ENCODE measurements at places on chromosomes 2 and 18.

- no peak for DNase-seq
Observed at GRCh38 chr18:49335677-49336076, 124.8 kb downstream of the DYM start.

- no peak for DNase-seq
Observed at GRCh38 chr2:49812730-49813129, 658.4 kb upstream of the FSHR start.

DNA sequence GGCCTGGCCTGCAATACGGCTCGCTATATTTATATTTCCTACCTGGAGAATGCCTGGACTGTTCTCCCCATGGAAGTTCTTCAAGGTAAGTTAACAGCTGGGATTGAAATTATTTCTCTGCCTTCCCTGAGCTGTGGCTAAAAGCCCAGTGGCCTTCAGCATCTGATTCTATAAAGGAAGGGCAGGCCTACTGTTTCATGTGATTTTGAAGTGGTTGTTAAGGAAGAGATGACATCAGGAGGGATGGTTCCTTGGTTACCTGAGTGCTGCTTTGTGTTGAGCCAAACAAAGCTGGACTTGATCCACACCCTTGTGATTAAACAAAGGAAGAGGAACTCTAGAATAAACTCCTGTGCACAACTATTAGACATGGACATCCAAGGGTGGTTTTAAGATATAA is 61.6 kb downstream of the MFSD6 start:
- no peak for DNase-seq

GRCh38 chr2:69717861-69718273 is 24.1 kb upstream of the ANXA4 start:
- no peak for DNase-seq

DNA sequence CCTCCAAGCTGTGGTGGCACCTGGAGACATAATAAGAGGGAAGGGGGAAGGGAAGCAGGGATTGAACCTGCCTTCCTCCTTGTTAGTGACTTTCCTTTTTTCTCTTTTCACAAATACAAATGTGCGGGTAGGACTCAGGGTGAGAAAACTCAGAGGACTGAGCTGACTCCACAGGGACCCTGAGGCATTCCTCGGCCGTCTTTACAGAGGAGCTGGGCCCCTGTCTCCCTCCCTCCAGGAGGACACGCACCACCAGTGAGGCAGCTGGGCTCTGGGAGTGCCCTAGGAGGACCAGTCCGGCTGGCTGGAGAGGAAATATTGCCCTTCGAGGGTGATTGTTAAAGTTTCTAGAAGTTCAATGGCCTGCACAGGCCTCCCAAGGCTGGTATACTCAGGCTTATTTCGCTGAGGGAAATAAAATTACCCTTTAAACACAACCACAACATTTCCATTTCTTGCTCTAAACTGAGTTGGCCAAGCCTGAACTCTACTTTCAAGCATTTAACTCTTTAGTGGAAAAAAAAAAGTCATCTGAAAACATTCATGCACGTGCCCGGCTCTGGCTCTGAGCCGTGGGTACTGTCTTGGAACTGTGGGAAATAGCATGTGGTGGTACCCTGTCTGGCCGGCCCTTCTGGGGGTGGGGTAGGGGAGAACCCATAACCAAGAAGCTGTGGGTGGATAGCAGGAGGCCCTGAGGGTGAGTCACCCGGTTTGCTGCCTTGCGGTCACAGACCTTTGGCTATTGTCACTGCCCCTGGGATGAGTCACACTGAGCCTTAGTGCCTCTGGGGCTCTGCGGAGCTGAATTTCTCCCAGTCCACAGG is 116.0 kb downstream of the COPS8 start:
- DNase-seq, result no peak

GRCh38 chr2:46309052-46309953 is 12.1 kb downstream of the EPAS1 start:
- DNase-seq, result no peak

GRCh38 chr2:33134791-33135560 is 188.2 kb downstream of the LTBP1 start:
- DNase-seq, result no peak

DNA sequence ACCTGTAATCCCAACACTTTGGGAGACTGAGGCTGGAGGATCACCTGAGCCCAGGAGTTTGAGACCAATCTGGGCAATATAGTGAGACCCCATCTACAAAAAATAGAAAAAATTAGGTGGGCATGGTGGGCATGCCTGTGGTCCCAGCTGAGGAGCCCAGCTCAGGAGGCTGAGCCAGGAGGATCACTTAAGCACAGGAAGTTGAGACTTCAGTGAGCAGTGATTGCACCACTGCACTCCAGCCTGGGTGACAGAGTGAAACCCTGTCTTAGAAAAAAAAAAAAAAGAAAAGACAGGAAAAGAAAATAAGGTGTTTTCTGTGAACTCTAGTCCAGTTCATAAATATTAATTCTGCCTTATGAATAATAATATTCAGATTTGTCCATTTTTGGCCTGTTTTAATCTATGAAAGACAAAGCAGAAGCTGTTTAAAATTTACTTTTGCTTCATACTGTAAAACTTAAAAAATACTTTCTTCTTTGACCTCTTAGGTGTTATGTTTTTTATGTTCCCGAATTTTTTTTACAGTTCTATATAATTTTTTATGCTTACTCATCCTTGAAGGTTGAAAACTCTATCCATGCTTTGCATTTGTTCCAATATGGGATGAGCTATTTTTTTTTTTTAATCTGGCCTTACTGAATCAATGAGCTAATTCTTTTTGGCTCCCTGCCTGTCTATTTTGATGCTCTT is 8.4 kb upstream of the ANXA4 start:
- DNase-seq, result no peak

DNA sequence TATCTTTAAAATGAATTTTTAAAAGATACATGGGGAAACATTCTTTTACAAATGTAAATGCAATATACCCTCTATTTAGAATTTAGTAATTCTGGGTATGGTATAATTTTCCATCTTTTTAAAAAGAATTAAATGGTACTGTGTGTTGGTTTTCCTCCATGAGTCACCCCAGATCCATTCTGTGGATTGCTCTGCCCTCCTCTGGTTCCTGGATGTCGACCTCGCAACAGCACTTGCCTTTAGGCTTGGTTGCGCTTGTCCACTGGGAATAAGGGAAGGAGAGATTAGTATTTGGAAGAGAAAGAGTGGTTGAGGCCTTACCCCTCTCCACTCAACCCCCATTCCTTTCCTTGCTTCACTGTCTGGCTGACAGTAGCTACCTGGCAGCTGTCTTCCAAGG is 90.4 kb downstream of the FTCDNL1 start:
- no peak for DNase-seq

- peak; percentile 39 for DNase-seq
Observed at GRCh38 chr18:63342206-63342605, 22.6 kb upstream of the BCL2 start.

- DNase-seq, result no peak
Observed at GRCh38 chr18:493986-494983, 6.2 kb downstream of the COLEC12 start.

- DNase-seq, result no peak
Observed at GRCh38 chr2:236393101-236393500, 128.9 kb upstream of the ASB18 start.

DNA sequence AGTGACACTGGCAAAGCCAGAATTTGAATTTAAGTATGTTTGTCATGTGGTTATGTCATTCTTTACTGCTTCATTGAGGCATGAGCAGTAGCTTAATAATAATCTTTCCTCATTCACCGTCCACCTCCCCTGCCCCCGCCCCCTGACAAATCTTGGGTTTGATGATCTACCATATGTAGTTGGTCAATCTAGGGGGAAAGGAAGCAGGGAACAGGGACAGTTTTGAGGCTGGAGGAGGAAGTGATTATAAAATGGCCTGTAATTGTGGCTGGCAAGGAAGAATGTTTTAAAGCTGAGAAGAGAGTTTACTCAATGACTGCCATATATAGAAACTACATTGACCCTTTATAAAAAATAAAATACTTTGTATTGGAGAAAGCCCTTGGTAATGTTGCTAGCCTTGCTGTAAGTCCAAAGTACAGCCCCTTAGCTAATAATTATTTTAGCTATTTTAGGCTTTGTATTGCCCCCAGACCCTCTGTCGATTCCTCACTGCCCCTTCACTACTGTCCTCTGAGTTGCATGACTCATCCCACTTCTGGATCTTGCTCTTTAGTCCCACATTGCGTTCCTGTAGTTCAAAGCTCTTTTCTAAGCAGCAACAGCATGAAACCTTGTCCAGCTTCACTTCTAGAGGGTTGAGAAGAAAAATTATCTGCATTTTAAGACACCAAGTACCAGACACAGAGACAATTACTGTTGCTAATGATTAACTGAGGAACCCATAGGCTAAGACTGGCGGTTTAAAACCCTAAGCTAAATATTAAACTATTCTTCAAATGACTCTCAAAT is 38.4 kb downstream of the PELI1 start:
- DNase-seq, result no peak

- no peak for DNase-seq
Observed at GRCh38 chr2:172976116-172976515, 99.5 kb upstream of the MAP3K20 start.

- no peak for DNase-seq
Observed at GRCh38 chr2:233413046-233413445, 58.8 kb downstream of the DGKD start.

DNA sequence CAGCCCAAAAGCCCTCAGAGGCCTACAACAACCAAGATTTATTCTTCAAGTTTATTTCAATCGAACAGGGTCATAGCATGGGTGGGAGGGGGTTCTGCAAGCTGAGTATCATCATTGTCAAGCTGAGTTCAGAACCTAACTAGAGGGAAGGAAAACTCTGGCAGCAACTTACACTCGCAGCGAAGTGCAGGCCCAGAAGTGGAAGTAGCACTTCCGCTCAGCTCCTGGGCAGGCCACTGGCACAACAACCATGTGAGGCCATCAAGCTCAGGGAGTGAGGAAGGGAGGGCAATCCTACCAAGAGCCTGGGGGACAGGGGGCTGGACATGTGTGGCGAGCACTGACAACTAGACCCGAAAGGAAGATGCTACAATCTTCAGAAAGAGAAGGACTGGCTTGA is 4.8 kb downstream of the UXS1 start:
- no peak for DNase-seq

DNA sequence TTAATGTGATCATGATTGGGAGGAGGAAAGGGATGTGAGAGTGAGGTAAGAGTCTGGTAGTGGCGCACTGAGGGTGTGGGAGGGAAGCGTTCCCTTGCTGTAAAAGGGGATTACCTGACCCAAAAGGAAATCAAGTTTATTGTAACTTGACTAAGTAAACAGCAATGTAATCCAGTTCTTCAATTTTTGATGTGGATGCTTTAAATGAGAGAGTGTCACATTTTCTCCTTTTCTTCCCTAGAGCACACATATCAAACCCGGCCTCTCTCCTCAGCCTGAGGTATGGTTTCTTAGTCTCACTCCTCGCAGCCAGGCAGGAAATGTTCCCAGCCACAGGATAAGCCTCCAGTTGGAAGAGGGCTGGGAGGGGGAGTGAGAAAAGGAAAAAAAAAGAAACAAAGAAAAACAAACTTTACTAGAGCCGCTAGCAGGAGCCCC is 688 bp upstream of the ARHGAP28 start:
- no peak for DNase-seq

DNA sequence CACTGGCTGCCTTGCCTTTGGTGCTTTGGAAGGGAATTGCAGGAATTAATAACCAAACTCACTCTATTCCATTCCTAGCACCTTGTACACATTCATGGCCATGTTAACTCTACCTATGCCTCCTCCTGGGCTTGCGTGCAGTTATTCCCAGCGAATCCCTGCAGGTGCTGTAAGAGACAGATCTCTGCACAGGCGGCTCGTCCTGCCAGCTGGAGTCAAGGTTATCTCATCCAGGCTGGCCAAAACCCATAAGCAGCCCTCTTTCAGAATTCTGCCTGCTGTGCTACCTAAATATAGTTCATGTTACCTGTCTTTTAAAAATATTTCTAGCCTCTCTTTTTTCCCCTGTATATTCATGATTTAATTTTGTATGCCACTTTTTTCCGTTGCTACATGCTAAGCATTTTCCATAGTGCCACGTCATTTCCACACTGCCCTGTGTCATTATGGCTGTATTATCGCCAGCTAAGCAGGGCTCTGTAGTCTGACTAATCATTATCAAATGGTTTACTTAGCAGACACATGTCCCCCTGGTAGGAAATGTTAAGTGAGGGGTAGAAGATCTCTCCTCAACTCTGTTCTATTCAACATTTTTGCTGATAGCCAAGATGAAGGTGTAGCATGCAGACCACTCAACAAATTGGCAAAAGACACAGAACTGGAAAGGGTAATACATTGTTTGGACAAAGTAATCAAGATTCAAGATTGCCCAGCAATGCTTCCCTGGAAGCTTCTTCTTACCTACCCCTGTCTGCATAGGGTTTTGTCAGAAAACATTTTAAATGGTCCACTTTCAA is 79.7 kb upstream of the TAF1B start:
- DNase-seq, result no peak

- DNase-seq, result no peak
Observed at GRCh38 chr2:71423817-71424420, 29.4 kb upstream of the DYSF start.

DNA sequence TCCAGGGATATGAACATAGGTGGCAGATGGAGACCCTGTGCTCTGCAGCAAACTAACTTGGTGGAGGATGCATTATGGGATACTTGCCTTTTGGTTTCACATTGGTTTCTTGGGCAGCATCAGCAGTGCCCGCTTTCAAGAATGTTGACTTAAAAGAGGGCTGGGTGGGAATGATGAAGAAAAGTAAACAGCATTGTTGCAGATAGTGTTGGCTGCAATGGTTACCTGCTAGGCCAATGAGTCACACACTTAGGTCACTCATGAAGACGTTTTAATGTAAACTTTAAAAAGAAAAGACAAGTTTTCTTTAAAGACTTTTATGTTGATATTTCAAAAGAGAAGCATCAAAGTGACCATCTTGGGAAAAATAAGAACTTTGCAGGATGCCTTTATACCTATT is 26.1 kb upstream of the FAM237A start:
- DNase-seq, result no peak

- no peak for DNase-seq
Observed at GRCh38 chr18:4369705-4370104, 85.4 kb downstream of the DLGAP1 start.

- DNase-seq, result no peak
Observed at GRCh38 chr2:166375736-166376487, at the start of gene SCN9A. TSS of gene SCN9A (minus strand) at chr2:166375944. CDS start at chr2:166311756, 64,188 bp downstream.

- no peak for DNase-seq
Observed at GRCh38 chr18:14120926-14121325, 11.3 kb downstream of the ZNF519 start.

DNA sequence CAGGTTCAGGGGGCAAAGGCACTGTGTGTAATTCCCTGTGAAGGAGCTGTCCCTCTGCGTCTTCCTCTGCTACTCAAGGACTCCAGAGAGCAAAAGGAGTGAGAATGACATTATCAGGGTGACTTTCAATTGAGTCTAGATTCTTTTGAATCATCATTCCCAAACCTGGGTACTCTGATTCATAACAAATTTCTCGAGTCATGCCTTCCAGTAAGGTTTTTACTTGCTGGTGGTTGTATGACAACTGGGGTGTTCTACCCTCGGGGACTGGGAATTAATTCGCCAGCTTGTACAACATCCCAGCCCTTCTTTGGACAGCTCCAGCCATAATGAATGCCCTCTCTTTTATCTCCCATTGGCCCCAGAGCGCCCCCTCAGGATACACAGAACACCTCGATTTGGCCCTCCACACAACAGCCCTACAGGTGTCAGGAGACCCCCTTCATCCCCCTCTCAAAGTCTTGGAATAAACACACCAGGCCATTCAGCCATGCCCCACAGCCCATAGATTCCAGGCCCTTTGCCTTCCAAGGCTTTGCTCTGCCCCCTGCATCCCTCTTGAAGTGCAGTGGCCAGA is 254.5 kb downstream of the KLHL29 start:
- DNase-seq, result no peak
